ENCODE measurements at places on chromosomes 12 and 14.

- no peak for DNase-seq
These were observed 2.8 kb upstream of the FGF6 start for GRCh38 chr12:4448371-4448940.

GRCh38 chr14:77123381-77124325, 17.9 kb downstream of the ZDHHC22 start:
- no peak for DNase-seq

DNA sequence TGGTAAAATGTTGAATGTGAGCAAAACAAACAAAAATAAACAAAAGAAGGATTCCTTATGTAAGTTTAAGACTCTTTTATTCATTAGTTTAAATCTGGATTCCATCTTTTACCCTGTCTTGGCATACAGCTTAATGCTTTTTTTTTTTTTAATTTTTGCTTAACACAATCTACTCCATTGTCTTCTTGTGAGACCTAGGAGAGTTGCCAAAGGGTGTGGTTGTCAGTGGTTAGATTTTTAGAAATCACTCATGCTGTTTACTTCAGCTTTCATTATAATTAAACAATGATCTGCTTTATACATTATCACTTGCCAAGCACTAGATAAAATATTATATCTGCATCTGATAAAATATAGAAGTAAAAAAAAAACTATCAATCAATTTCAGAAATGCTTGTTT, 77.7 kb upstream of the KITLG start:
- no peak for DNase-seq

GRCh38 chr12:15701631-15702156, 87.5 kb downstream of the EPS8 start:
- no peak for DNase-seq

- DNase-seq: peak; percentile 16
These were observed 124.1 kb downstream of the PAPOLA start for GRCh38 chr14:96626121-96626768.

- no peak for DNase-seq
These were observed 143.6 kb downstream of the EMP1 start for GRCh38 chr12:13340149-13340548.

- DNase-seq: no peak
These were observed 53.4 kb downstream of the SRGAP1 start for GRCh38 chr12:63897931-63898330.

- no peak for DNase-seq
These were observed 48.7 kb downstream of the SRGAP1 start for GRCh38 chr12:63893170-63893569.

- DNase-seq: no peak
These were observed 67.1 kb upstream of the DCN start for GRCh38 chr12:91249518-91250272.

DNA sequence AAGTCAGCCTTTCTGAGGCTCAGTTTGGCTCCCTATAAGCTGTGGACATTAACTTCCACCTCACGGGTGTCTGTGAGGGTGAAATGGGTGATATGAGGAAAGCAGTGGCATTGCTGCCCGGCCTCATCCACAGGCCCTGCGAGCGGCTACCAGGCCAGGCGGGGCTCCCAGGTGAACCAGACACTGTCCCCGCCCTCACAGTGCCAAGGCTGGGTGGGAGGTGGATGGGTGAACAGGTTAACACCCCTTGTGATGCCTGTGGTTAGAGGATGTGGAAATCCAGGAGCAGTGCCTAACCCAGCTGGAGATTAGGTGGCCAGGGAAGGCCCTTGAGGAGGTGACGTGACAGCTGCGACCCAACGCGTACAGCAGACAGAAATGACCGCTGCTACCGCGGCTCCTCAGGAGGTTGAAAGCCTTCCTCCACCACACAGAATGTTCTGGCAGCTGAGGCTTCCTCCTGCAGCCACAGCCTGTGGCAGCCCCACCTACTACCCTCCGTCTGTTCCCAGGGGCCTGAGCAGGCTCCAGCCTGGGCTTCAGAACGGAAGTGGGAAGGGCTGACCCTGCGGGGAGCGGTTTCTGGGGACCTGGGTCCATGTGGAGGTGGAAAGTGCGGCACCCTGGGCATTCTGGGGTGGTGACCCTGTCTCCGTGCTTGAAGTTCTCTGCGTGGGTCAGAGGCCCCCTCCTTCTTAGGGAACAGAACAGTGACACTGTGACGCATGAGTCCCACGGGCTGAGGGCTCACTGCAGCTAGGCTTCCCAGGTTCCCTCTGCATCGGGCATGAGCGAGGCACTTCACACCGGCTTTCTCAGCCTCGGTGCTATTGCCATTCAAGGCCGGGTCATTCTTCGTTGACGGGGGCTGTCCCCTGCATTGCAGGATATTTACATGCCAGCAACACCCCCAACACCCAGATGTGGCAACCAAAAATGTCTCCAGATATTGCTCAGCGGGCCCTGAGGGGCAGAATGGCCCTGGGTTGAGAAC, 9.7 kb downstream of the MMAB start:
- no peak for DNase-seq

DNA sequence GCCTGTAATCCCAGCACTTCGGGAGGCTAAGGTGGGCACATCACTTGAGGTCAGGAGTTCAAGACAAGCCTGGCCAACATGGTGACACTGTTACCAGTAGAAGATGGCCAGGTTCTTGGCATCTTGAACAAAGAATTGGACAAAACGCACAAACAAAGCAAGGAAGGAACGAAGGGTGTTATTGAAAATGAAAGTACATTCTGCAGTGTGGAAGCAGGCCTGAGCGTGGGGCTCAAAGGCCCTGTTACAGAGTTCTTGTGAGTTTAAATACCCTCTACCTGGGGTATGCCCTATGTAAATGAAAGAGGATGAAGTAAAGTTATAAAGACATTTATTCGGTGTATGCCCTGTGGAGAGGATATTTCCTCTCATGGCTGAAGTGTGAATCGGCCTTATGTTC, 20.8 kb upstream of the CDK17 start:
- peak; percentile 53 for DNase-seq

DNA sequence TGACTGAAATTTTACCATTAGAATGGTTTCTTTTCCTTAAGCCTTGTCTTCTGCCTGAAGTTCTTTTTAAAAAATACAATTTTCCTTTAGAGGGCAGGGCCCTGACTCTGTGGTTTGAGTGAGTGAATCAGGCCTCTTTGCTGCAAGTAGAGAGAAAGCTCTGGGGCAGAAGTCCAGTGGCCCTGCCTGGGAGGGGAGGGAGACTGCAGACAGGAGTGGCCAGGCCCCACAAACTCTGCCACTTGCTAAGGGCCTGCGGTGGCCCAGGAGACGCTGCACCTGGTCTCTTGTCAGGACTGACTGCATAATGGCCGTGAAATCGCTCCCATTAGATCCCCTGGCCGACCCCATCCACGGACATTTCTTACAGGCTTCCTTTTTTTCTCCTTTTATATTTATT, 25.5 kb downstream of the TSPAN11 start:
- DNase-seq: no peak

GRCh38 chr14:89933002-89933401, 21.5 kb downstream of the EFCAB11 start:
- DNase-seq: no peak

GRCh38 chr12:19624491-19624890, 185.2 kb downstream of the AEBP2 start:
- no peak for DNase-seq

DNA sequence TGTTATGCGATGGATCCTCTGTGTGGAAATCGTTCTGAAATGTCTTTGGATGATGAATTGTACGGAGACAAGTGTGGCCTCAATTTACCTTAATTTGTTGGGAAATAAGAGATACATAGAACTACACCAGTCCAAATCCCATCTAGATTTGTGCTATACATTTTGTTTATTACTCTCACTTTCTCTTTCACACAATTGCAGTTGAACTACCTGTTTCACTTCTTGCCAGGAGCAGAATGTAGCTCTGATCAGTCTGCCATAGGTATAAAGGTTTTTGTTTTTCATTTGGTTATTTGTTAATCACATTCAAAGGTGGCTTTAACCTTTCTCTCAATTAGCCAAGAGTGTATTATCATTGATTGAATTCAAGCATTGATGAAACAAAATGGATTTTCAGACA, 268.2 kb downstream of the SNAPC1 start:
- DNase-seq: no peak

- DNase-seq: no peak
These were observed 320.7 kb downstream of the BTG1 start for GRCh38 chr12:91824991-91825390.

GRCh38 chr14:104554608-104555429, 24.7 kb upstream of the C14orf180 start:
- DNase-seq: no peak

- no peak for DNase-seq
These were observed 46.9 kb downstream of the CNOT2 start for GRCh38 chr12:70290116-70290515.

DNA sequence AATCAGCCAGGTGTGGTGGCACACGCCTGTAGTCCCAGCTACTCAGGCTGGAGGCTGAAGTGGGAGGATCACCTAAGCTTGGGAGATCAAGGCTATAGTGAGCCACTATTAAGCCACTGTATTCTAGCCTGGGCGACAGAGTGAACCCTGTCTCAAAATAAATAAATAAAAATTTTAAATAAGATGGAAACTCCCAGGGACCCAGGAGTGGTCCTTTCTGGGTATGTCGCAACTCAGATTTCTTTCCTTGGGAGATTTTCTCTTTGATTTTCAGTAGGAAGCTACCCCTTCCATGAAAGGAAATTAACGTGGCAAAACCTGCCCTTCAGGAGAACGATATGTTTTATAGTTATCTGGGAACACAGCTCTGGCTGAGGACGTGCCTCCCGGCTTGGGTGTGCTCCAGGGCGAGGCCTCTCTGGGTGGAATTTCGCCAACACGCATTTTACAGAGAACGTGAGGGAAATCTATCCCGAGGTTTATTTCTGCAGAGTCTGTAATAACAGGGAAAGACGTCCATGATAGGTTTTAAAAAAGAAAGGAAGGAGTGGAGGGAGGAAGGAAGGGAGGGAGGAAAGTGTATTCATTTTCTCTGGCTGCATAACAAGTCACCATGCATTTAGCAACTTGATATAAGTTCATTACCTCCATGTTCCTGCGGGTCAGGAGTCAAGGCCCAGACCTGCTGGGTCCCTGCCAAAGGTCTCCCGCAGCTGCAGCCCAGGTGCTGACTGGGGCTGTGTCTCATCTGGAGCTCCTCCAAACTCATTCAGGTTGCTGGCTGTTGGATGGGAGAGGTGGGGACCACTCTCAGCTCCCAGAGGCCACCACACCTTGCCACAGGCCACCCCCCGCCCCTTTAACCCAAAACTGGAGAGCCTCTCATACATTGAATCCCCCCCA, 80.6 kb upstream of the GSC start:
- no peak for DNase-seq

- no peak for DNase-seq
These were observed 8.9 kb downstream of the ARL6IP4 start for GRCh38 chr12:122989225-122989839.

GRCh38 chr12:57736741-57737466, 1.6 kb downstream of the AGAP2 start:
- no peak for DNase-seq

GRCh38 chr12:89261982-89262381, 90.3 kb downstream of the DUSP6 start:
- no peak for DNase-seq

GRCh38 chr12:68932128-68932960, 627 bp downstream of the CPM start:
- no peak for DNase-seq

GRCh38 chr14:90159146-90159545, 97.2 kb upstream of the PSMC1 start:
- no peak for DNase-seq

GRCh38 chr12:49043856-49044258, 16.7 kb downstream of the KMT2D start:
- peak; percentile 87 for DNase-seq

GRCh38 chr12:102067574-102068258, 5.9 kb upstream of the WASHC3 start:
- no peak for DNase-seq

- no peak for DNase-seq
These were observed 53.5 kb downstream of the ADGRD1 start for GRCh38 chr12:131007031-131007739.

- no peak for DNase-seq
These were observed 245 bp upstream of the BRMS1L start for GRCh38 chr14:35825968-35826217.

- DNase-seq: peak; percentile 47
These were observed 53.1 kb downstream of the SIX6 start for GRCh38 chr14:60561845-60562746.

- DNase-seq: no peak
These were observed 679.0 kb downstream of the AACS start for GRCh38 chr12:125744201-125744600.

- no peak for DNase-seq
These were observed 32.2 kb upstream of the DICER1 start for GRCh38 chr14:95189367-95190132.

DNA sequence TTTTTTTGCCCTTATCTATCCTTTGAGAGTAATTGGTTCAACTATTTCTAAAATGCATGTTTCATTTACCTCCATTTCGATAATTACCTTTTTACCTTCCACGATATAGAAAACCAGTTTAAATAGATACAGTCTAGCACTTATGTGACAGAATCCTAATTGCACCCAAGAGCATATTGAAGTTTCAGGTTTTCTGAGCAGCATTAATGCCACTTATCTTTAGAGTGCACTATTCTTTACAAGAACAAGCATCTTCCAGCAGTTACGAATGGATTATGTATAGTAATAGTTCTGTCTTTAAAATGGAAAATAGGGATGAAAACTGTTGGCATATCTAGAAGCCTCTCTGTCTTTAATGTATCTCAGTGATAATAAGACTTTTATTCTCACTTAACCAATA, 82.2 kb upstream of the ATXN7L3B start:
- DNase-seq: no peak

DNA sequence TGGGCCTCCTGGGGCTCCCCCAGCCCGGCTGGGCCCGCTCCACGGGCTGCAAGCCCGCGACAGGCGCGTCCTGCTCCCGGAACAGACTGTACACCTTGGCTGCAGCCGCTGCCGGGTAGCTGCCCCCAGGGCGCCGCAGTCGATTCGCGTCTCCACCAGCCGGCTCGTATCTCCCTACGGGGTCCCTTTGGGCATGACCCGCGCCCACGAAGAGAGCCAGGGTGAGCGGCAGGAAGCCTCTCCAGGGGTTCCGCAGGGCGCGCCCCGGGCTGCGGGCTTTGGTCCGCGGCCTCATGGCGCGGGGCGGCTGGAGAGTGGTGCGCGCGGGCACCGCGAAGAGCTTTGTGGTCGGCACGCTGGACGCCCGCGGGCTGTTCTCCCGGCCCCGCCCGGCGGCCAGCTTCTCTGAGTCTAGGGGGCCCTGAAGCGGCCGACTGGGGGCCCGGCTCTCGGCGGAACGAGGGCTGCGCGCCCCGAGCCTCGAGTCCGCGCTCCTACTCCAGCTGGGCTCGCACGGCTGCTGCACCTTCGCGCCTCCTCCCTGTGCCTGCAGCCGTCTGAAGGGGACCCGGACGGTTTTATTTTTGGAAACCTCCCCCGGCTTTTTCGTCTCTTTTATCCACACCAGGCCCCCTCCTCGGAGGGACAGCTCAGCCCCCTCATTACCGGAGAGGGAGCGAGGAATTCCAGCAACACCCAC, at the start of gene LTBP2:
LTBP2 (minus strand) TSS at position 588 of the 700 bp plus-strand sequence; CDS start at position 295, 293 bp downstream.
- peak; percentile 41 for DNase-seq

- peak; percentile 41 for DNase-seq
These were observed 50.6 kb downstream of the PPP2R5C start for GRCh38 chr14:101812071-101812470.
